ENCODE measurements at places on chromosomes 6 and 20.
A peak's percentile ranks its signal among the peaks of the same experiment; 100 is the strongest.

GRCh38 chr6:43809417-43810305, 39.6 kb downstream of the VEGFA start:
- DNase-seq, result no peak

DNA sequence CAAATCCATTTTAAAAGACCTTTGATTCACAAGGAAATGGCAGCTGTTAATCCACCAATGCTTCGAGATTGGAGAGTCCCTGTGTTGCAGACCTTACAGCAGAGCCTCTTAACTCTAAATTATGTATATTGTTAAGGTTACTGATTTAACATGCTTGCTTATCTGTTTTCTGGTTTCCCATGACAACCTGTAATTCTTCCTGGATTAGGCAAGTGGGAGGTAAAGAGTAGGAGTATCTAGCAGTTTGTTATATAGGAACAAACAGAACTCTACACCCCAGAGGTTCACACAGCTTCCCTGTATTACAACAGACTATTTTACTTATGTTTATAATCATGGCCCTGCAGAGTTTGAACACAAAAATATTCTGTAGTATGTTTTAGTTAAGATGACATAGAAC, 39.5 kb downstream of the NKX2-4 start:
- no peak for DNase-seq

DNA sequence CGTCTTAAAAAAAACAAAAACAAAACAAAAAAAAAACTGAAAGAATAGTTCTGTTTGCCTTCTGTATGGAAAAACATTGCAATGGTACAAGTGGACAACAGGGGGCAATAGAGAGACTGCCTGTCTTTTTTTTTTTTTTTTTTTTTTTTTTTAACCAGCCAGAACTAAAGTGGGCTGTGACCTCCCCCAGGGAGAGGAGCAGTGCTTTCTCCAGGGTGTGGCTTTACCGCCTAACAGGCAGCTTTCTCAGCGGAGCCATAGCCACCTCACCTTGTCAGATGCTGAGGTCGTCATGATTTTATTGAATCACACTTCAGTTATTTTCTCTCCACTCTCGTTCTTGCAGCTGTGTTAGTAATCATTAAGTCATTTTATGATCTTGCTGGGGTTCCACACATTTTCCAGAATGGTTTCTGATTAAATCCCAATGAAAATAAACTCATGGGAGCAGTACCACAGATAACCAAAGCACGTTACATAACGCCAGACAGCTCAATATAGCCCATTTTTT, 78.4 kb downstream of the GMPR start:
- no peak for DNase-seq

DNA sequence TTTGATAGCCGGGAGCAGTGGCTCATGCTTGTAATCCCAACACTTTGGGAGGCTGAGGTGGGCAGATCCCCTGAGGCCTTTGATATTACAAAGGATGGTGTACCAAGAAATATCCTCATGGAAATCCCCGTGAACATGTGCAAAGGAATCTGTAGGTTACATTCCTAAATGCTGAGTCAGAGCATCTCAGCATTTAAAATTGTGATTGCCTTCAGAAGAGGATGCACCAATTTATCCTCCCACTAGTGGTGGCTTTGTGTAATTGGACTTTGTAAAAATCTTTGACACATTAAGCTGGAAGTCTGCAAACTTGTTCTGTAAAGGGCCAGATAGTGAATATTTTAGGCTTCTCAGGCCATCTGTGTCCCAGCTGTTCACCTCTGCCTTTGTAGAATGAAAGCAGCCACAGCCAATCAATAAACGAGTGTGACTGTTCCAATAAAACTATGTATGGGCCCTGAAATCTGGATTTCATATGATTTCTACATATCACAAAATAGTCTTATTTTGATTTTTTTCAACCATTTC, 11.8 kb downstream of the TMEM14B start:
- DNase-seq, result no peak

- DNase-seq, result no peak
These were observed 10.4 kb downstream of the TAF4 start for GRCh38 chr20:62055106-62055861.

DNA sequence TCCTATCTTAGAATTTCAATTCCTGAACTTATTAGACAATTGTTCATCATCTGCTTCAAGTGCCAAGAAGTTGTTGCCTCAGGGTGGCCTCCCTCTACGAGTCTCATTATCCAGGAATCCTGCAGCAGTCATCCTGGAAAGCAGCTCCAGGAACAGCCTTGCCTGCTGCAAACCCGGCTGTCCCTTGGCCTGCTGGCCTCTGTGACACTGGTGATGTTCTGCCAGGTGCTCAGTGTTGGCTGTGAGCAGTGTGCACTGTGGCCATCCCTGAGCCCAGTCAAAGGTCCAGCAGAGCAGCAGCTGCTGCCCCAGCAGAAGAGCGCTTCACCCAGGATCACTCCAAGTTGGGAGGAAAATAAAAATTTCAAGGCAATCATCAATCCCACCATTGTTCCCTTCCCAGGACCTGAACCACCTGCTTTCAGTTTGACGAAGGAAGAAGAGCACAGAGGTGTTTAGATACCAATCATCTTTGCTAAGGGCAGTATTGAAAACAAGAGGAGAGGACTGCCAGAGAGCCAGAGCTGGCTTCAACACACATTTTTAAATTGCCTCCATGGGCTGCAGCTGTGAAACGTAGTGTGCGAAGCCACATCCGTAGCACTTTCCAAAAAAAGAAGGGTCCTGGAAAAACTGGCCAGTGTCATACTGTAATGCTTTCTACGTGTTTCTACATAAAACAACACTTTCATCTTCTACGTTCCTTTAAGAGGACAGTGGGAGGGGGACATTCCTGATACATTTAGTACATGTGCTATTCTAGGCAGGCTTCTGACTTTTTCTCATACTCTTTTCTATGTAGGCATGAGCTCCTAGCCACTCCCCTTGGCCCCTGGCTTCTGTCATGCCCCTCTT, 7.2 kb upstream of the FAM50B start:
- no peak for DNase-seq

DNA sequence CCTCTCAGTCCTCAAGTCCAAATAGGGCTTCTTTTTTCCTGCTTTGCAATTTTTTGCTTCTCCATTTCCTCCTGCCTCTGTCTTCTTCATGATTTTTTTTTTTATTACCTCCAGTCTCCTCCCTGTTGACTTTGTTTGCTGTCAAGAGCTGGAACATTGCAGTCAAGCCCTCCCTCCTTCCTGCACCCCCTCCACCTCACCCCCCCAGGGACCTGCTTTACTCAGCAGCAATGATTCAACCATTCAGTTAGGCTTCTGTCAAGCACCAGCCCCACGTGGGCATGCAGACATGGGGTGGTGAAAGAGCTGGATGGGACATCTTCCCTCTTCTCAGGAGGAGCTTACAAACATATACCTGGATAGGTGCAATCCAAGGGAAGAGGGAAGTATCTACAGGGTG, 142.4 kb downstream of the LRFN2 start:
- DNase-seq, result no peak

GRCh38 chr6:68650142-68650541, 15.1 kb downstream of the ADGRB3 start:
- DNase-seq, result no peak

DNA sequence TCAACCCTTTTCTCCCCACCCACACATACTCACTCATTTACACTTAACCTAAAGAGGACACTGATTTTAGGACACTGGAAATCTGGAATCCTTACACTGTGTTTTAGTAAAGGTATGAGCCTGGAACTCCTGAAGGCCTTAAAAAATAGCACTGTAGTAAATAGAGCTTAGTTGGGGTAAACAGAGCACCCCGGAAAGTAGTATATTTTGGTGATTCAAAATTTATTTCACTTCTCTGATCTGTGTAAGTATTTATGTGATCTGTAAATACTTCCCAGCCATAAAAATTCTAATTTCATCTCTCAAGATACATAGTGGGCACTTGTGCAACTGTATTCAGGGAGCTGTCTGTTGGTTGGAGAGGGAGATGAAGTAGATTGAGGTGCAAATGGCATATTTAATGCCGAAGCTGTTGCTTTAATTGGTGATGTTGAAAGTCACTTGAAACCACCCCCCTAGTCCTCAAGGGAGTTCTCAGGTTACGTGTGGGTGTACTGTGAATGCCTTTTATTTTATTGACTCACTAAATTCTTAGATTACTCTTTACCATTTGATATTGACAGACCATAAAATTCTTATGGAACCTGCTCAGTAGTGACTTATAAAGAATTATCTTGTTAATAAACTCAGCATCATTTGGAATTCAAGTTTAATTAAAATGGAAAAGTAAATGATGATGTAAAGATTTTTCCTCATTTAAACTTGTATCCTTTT, 154.9 kb downstream of the SOX4 start:
- DNase-seq, result no peak

- no peak for DNase-seq
These were observed 213.6 kb upstream of the PLCB4 start for GRCh38 chr20:8855315-8855714.

GRCh38 chr20:53631909-53632662, 38.4 kb upstream of the ZNF217 start:
- no peak for DNase-seq

DNA sequence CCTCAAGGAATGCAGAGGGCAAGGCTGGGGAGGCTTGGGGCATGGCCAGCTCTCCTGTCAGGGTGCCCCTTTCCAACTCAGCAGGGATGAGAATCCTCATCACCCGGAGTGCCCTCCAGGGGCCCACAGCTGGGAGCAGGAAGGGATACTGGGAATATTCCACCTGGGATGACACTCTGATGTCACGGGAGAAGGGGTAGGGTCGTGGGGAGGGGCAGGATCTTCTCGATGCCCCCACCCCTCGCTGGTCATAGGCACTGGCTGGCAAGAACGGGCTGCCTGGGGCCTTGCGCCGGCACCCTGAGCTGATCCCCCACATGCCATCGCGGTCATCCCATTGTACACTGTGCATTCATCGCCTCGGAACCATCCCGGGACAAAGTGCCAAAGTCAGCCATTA, 10.6 kb upstream of the NXT1 start:
- peak; percentile 62 for DNase-seq

DNA sequence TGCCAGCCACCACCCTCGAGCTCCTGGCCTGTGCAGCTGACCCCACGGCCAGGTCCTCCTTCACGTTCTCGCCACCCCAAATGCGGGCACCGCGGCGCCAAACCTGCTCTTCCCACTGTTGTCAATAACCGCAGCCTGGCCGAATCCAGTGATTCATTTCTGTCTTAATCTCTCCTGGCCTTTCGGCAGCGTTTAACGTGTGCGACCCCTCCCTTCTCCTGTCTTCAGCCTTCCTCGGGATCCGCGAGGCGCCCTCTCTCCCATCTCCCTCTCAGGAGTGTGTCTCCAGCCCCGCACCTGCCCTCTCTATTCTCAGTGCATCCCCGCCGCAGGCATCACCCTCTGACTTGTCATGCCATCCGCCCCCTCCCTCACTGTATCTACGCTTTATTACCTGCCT, 91.4 kb downstream of the THBS2 start:
- DNase-seq, result no peak

- DNase-seq, result no peak
These were observed 1076.4 kb downstream of the HACE1 start for GRCh38 chr6:103783329-103783728.

- no peak for DNase-seq
These were observed 13.1 kb downstream of the RAB23 start for GRCh38 chr6:57209030-57209429.

GRCh38 chr6:110723017-110723416, 92.3 kb downstream of the CDK19 start:
- no peak for DNase-seq

GRCh38 chr6:90610751-90611542, 24.1 kb upstream of the MAP3K7 start:
- DNase-seq, result peak; percentile 74

GRCh38 chr20:46058599-46059281, 29.7 kb downstream of the SLC12A5 start:
- DNase-seq, result peak; percentile 55

DNA sequence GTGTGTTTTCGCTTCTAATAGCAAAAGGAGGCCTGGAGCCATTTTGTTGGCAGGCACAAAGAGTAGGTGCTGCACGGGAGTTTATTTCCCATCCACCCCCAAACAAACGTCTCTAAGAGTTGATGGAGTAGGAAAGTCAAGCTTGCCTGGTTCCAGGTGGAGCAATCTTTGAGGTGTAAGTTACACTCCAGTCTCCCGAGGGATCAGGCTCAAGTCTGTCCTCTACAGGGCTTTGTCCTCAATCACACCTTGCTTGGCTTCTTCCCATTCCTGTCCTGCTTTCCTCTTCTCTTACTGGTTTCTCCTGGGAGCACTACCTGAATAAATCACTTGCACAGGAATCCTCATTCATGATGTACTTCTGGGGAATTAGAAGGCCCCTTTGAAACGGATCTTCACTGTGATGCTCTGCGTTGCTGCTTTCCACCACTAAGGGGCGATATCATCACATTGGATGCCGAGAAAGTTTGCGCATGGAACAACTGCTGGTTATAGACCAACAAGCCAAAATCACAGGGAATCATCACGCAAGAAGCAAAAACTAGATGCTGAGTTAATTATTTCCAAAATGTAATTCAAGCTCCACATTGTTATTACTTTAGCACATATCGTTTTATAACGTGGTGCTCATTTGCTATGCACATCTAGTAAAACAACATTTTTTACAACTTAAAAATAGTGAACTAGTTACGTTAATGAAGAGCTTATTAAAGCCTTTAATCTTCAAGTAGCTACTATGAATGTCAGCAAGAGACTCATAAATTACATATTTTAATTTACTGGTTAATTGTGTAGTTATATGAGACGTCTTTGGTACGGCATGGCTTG, 156.8 kb downstream of the DNAH8 start:
- peak; percentile 61 for DNase-seq

GRCh38 chr6:151142676-151143075, 97.1 kb upstream of the AKAP12 start:
- DNase-seq, result no peak

DNA sequence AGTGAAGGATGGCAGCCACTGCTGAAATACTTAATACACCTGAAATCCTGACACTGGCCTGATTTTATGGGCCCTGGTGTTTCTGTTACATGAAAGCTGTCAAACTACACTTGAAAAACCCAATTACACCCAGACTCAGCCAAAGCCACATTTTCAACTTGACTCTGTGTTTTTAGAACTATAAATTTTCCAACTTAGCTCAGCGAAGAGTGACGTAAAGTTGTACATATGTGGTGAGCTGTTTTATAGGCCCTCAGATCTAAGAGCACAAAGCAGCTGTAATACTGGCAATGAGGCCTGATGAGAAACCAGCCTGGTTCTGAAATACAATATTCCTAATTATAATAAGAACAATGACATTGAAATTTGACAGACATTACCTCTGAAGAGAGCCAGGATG, 18.6 kb downstream of the SCML4 start:
- DNase-seq, result no peak

DNA sequence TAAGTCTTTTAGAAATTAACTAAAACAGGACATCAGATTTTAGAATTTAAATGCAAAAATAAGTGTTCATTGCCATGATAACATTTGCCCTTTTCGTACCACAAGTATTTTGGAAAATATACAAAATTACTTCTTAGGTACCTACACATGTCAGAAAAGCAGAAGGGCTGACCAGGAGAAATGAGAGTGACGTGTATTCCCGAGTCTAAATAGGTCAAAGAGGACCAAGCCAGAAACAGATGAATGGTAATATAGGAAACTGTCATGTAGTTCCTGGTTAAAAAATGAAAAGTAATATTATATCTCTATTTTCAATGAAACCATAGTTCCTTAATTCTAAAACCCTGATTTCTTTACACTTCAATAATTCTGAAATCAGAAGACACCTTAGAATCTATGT, 126.2 kb downstream of the IPCEF1 start:
- DNase-seq, result no peak

GRCh38 chr6:38901802-38902522, 146.6 kb upstream of the GLP1R start:
- no peak for DNase-seq

Measured in right cardiac atrium (tissue), 5 donors.